ENCODE measurements at places on chromosomes 3 and 15. TPM values are rescaled to one million over a fixed set of nuclear protein-coding genes. Genes with fewer than 3 reads are reported as not detected.
A peak's percentile ranks its signal among the peaks of the same experiment; 100 is the strongest.

- DNase-seq = no peak
These were observed 101.0 kb downstream of the ANP32A start for GRCh38 chr15:68719672-68720071.

DNA sequence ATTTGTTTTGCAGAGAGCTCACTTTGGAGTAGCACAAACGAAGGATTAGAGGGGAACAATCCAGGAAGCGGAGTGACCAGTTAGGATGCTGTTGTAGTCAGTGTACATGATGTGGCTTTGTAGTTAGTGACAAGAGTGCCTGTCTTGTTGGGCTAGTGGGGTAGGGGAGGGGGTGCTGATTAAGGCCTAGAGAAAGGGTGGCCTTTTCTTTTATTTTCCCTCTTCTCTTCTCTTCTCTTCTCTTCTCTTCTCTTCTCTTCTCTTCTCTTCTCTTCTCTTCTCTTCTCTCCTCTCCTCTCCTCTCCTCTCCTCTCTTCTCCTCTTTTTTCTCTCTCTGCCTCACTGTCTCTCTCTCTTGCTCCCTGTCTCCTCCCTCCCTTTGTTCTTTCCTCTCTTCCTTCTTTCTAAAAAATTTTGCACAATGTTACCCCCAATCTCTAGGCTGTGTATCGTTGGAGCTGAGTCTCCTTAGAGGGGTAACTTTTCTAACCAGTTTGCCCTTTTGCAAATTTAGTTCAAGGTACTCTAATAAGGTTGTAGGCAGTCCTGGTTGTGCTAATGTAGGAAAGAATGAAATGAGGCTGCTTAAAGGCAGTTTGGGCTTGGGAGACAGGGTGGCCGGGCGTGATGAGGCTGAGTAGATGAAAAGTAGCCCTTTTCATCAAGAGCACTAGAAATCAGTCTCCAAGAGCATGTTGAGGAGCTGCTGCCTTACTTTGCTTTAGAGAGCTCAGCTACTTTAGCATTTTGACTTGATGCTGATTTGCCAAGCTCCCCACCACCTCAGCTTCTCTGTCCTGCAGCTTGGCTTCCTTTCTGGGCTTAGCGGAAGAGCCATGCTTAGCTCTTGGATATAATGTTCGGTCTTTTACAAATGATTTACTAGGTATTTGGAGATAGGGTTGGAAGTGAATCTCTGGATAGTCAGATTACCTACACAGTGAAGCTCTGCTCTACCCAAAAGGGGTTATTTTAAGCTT lies 58.6 kb downstream of the SV2B start:
- DNase-seq = no peak

- no peak for DNase-seq
These were observed 56.5 kb downstream of the ATP13A4 start for GRCh38 chr3:193498215-193498614.

DNA sequence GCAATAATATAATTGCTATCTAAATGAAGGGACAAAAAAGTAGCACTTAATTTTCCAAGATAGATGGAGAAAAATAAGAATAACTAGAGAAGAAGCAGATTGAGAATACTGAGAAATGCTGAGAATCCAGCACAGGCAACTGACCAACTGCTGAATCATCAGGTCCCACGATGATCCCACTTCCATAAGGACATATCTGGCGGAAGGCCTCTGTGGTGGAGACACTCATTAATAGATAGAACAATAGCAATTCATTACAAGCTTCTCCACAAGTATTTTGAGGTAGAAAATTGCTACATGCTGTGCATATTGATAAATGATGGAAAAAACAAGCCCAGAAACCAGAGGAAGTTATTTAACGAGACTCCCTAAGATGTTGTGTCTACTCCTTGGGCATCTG lies 105.9 kb downstream of the DUT start:
- peak; percentile 52 for DNase-seq

- DNase-seq = no peak
These were observed 34.0 kb downstream of the PCSK6 start for GRCh38 chr15:101455291-101456025.

DNA sequence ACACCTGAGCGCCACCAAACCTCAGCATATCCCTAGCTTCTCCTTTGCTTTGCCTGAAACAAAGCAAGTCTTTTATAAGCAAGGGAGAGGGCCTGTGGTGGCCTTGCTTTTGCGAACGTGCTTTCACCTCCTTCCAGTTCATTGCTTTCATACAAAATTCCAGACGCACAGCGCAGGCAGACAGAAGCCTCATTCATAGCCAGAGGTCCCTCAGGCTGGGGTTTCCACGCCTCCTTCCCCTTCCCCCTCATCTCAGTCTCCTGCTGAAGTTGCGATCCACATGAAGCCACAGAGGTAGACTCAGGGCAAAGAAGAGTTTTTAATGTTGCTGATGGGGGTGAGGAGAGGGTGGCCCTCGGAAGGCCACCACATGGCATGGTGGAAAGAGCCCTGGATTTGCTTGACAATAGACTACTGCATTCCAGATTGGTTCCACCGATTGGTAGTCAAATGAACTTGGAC lies 59.4 kb upstream of the FLNB start:
- DNase-seq = no peak

GRAMD1C gene
- total RNA-seq = 5.0 TPM

All from IMR-90 (cell line).